ENCODE measurements at places on chromosomes 5 and 9.

- DNase-seq = no peak
Observed at GRCh38 chr5:96344678-96345577, 88.1 kb downstream of the PCSK1 start.

GRCh38 chr9:35108946-35109575 lies 6.1 kb upstream of the STOML2 start:
- DNase-seq = no peak

DNA sequence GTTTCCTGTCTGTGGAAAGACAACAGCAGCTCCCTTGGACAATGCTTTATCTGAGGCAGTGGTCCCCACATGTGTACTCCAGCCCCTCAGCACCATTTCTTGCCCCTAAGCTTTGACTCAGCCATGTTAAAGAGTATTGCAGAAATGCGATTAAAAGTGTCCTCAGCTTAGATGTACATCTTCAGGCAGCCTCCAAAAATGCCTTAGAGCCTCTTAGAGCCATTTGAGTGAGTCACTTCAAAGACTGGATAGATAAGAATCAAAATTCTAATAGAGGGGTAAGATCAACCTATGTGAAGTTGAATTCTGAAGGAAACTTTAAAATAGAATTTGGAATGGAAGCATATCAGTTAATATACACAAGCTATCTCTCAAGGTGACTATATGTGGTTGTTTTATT lies 296.3 kb downstream of the ADAMTS6 start:
- DNase-seq = no peak

DNA sequence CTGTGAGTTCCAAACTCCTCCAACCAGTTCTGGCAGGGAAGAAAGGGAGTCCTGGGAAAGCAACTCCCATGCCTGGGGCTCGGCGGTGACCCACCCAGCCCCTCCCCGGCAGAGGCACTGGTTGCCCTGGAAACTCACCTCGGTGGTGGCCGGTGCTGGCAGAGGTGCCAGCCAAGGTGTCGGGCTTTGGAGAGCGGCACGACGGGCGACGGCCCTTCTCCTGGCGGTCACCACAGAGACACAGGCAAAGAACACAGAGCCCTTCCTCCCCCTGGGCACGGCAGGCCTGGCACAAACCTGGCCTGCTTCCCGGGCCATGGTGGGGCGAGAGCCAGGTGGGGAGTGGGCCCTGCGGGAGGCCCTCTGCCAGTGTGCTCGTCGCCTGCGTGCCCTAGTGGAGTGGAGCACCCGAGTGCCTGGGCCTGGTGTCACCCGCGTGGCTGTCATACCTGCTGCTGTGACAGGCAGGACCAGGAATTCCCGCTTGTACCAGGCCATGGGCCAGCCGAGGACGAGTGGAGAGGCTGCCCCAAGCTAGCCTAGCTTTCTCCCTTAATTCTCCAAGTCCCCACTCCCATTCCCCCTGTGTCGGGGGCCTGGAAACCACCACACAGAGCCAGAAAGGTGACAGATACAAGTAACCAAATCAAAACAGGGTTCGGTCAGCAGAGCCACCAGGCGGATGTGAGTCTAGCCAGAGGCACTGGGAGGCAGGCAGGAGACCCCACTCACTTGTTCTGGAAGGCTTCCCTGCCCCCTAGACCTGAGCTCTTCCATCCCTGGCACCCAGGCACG lies 8.2 kb upstream of the RALGDS start:
- DNase-seq = no peak

Data from activated CD4-positive, alpha-beta T cell treated with anti-CD3 and anti-CD28 coated beads, Interleukin-2, amount 50 U/mL, for 24 hours (primary cell).